ENCODE measurements at places on chromosomes 16 and 17.

GRCh38 chr17:72421128-72422092 is 300.6 kb downstream of the SOX9 start:
- peak; percentile 4 for DNase-seq

DNA sequence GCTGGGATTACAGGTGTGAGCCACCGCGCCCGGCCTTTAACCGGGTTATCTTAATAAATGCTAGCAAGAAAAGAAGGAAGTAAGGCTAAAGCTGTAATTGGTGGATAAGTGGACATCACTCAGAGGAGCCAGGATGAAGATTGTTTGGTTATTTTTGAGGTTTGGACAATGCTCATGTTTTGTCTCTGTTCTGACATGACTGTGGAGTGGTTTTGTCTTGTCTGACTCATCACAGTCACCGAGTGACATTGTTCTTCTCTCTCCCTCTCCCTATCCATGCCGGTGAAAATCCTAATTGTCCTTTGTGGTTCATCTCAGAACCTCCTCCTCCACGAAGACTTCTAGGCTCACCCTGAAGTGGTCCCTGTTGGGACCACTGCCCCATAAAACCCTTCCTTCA is 23.5 kb upstream of the GRIN2A start:
- DNase-seq: no peak

DNA sequence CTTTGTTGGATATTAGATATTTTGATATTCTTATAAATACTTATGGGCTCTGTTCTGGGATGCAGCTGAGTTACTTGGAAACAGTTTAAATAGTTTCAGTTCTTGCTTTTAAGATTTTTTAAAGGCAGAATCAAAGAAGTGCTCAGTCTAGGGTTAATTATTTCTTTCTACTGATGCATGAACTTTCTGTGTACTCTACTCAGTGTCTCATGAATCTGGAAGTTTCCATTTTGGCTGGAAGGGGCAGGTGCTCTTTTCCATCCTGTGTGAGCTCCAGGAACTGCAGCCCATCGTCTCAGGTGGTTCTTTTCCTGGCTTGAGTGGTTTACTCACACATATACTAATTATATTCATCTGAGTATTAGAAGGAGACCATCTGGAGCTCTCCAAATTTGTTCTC is 61.1 kb upstream of the CPHXL start:
- DNase-seq: no peak

GRCh38 chr16:46801428-46802049 is 29.4 kb downstream of the C16orf87 start:
- DNase-seq: no peak

DNA sequence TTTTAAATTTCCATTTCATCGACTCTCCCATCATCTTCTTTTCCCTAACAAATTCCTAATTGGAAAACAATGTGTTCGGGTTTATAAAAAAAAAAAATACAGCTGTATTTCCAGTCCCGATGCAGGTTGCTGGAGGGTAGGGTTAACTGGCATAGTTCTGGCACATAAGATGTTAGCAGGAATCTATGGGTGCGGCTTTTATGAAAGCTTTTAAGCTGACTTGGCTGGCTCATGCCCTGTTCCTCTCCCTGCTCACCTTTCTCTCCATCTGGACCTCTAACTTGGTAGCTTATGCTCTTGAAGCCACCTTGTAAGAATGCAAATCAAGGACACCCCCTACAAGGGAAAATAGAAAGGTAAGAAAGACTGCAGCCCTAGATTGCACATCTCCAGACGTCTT is 33.2 kb upstream of the KCNJ2 start:
- no peak for DNase-seq

DNA sequence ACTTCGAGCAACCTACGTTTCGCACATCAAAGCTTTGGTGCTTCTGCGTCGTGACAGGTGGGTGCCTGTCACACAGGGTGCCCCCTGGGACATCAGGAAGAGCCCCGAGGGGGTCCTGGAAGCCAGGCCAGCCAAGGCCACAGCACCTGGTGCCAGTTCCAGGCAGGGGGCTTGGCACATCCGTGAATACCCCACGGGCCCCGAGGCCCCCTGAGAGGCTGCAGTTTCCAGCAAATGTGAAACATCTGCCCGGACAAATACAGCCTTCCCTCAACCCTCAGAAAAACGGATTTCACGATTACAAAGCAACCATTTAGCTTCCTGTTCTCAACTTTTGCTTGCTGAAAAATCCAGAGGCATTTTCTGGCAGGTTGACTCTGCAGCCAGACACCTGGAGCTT is 109.3 kb upstream of the METRNL start:
- DNase-seq: no peak

DNA sequence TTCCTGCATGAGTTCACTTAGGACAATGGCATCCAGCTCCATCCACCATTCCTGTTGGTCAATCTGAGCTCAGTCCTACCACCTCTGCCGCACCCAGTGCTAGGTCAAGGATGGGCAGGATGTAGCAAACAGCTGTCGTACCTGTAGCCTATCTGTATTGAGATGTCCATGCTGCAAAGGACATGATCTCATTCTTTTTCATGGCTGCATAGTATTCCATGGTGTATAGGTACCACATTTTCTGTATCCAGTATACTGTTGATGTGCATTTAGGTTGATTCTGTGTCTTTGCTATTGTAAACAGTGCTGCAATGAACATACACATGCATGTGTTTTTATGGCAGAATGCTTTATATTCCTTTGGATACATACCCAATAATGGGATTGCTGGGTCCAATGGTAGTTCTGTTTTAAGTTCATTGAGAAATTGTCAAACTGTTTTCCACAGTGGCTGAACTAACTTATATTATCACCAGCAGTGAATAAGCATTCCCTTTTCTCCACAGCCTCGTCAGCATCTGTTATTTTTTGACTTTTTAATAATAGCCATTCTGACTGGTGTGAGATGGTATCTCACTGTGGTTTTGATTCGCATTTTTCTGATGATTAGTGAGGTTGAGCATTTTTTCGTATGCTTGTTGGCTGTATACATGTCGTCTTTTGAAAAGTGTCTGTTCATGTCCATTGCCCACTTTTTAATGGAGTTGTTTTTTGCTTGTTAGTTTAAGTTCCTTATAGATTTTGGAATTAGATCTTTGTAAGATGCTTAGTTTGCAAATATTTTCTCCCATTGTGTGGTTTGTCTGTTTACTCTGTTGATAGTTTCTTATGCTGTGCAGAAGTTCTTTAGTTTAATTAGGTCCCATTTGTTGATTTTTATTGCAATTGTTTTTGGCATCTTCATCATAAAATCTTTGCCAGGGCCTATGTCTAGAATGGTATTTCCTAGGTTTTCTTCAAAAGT is 7.2 kb upstream of the MRTFB start:
- no peak for DNase-seq

GRCh38 chr17:31754239-31754945 is 104.7 kb downstream of the COPRS start:
- DNase-seq: no peak

DNA sequence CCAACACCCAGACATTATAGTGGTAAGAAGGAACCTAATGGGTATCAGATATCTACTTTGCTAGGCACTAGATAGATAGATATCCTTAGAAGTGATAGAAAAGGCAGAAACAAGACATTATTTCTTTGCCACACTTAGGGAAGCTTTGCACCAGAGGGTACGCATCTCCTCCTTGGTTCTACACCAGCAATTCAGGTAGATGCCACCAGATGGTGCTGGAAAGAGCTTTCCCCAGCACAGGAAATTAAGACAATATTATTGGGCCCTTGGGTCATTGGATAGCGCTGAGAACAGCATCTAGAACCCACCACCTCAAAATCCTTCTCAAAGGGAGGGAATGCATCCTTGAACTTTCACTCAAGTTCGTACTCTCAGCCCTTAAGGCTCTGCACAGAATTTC is 173.8 kb upstream of the CCL2 start:
- no peak for DNase-seq

- no peak for DNase-seq
Observed at GRCh38 chr16:77663711-77664110, 58.6 kb upstream of the NUDT7 start.

DNA sequence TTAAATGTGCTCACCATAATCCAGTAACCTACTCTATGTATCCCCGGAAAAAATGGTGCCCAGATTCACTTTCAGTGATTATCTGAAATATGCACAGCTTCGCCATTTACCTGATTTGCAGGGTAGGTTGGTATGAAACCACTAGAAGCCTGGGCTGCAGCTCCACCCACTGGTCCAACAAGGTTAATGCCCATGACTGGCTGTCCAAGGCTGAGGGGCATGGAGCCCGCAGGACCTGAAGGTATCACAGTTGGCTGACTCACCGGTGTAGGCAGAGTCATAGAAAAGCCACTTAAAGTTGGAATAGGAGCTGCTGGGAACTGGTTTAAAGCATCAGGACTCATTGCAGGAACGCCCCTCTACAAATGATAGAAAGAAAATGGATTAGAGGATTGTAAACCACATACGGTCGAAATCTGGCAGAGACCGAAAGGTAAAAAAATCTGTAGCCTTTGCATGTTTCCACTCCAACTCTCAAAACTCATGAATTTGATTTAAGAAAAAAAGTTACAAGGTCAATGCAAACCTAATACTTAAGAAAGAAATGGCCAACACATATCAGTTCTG is 38.6 kb downstream of the SYNRG start:
- DNase-seq: peak; percentile 32

DNA sequence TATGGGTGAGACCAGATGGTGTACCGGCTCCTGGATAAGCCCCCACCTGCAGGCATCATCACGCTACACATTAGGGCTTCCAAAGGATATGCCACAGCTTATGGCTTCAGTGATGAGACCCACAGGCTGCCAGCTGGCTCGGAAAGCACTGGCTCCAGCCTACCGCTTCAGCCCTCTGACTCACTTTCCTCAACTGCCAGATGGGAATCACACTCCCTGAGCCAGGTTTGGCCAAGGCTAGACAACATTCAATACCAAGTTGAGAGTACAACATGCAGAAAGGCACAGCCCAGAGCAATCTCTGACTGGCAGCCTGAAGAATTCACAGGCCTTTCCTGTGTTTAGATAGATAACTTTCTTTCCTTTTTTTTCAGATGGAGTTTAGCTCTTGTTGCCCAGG is 10.3 kb downstream of the CENPV start:
- DNase-seq: no peak

DNA sequence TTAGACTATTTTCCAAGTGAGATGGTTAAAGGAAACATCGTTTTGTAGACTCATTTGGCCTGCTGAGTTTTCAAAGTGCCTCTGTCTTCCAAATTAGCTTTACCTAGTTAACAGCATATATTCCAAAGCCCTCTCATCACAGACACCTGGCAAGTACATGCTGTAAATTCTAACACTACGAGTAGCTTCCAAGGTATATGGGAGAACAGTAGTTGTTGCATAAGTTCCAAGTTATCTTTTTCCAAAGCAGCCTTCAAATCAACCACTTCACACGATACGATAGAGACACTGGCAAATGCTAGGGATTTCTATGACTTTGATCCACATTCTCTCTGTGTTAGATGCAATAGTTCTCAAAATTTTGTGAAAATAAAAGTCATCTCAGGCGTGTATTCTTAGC is 299.3 kb downstream of the CNTNAP4 start:
- DNase-seq: no peak

GRCh38 chr17:11503308-11504035 is 94.8 kb upstream of the DNAH9 start:
- DNase-seq: no peak

DNA sequence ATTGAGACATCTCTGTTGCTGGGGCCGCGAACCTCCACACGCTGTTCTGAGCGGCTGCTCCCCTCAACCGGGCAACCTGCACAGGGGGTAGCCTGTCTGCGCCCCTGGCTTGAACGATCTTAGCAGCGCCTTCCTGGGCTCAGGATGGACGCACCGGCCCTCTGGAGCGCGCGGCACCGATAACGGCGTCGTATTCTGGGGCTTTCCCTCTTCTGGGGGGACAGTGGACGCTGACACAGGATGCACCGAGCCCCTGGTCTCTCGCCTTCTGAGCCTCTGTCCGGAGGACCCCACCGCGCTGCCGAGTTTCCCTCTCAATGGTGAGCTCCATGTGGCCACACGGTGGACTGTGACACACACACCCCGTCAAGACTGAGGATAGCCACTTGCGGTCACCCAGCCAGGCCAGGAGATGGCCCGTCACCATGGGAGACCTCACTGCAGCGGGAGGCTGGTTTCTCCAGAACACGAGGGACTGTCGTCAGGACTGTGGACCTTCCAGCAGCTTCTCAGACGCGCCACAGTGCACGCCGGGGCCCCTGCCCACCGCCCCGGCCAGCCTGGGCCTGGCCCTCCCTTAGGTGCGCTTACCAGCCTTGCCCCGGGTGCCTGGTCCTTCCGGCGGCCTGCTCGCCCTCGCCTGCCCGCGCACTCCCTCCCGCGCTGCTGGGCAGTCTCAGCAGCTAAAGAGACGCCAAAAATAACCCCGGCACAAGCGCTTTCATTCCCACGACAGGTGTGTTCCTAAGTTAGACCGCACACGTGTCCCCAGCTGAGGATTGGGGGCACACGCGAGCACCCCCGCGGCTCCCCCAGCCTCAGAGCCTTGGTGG is 30.0 kb upstream of the PABPN1L start:
- DNase-seq: no peak

GRCh38 chr16:64534180-64534780 is 587.6 kb downstream of the CDH11 start:
- DNase-seq: no peak

- no peak for DNase-seq
Observed at GRCh38 chr17:17497065-17497844, 1.1 kb upstream of the RASD1 start.

DNA sequence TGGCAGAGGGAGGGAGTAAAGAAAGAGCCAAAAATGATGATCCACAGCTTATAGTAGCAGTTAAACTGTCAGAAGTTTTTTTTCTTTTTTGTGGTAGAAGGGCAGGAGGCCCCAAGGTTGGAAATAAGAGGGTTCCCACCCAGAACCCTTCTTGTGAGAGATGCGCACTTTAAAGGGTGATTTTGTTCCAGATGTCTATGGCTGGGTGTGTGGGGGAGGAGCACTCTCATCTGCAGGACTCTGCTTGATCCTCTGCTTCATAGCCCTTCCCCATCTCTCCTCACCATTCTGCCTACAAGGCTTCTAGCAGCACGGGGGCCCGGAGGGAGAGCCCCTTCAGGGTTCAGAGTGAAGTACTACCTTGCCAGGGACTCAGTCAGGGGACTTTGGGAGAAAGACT is 6.4 kb downstream of the ATXN1L start:
- DNase-seq: no peak

DNA sequence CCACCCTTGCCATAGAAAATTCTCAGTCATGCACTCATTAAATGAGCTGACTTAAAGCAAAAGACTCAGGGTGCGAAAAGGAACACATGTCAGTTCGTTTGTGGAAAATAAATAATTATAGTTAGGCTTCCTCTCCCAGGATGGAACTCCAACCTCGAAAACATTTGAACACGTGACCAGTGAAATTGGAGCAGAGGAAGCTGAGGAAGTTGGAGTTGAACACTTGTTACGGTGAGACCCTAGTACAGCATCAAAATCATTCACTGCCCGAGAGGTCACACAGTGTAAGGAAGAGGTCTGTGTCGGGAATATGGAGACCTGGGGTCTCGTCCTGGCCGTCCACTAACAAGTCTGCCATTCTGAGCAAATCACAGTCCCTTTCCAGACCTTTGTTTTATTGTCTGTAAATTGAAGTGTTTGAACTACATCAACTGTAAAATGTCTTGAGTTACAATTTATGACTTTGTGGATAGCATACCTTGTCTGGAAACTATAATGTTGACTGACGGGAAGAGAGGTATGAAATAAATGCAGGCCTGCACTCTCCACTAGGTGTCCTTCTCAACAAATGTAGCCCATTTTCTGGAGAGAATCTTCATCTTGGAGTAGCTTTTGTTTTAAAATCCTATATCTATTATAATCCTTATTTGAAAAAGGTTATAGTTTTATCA is 7.7 kb downstream of the PSMD7 start:
- no peak for DNase-seq

All from CD4-positive, alpha-beta T cell treated with Interleukin-21 for 1 hour (primary cell).